ENCODE measurements at places on chromosomes 12 and 14.

GRCh38 chr14:94306047-94306978 is 13.2 kb upstream of the SERPINA10 start:
- no peaks in the 10 kb centered on the region for H3K36me3 ChIP-seq
- no peak for DNase-seq
- H3K27ac ChIP-seq, result no peak overlapping the region
- H3K27me3 ChIP-seq, result no peaks in the 10 kb centered on the region
- no peak overlapping the region for H3K4me3 ChIP-seq

- no peak overlapping the region for H3K4me3 ChIP-seq
- no peaks in the 10 kb centered on the region for H3K36me3 ChIP-seq
- no peak overlapping the region for H3K27ac ChIP-seq
- no peak for DNase-seq
Measured at GRCh38 chr12:89890161-89890560, 181.5 kb upstream of the ATP2B1 start.

GRCh38 chr12:27158297-27158696 is 75.9 kb upstream of the C12orf71 start:
- H3K27ac ChIP-seq, result no peak overlapping the region
- no peak overlapping the region for H3K4me3 ChIP-seq
- no peaks in the 10 kb centered on the region for H3K27me3 ChIP-seq
- no peak for DNase-seq
- no peaks in the 10 kb centered on the region for H3K4me1 ChIP-seq
- no peaks in the 10 kb centered on the region for H3K36me3 ChIP-seq

DNA sequence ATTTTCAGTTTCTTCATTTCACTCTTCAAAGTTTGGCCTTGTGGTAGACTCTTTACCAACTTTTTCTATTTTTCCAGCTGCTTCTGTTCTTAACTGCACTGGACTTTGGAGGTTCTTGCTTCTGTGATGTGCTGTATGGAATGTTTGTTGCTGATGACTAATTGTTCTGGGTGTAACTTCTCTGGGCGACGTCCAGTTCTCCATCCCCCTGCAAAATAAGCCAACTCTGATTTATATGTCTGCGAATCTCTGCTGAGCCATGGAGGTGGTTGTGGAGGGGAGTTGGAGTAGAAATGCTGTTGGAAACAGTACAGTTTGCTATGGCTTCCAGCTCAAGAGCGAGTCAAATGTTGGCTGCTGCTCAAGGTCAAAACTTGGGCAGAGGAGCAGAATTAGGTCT is 113.9 kb upstream of the DYRK2 start:
- H3K27me3 ChIP-seq, result no peaks in the 10 kb centered on the region
- no peak overlapping the region for H3K27ac ChIP-seq
- H3K36me3 ChIP-seq, result no peaks in the 10 kb centered on the region
- H3K4me1 ChIP-seq, result peaks cover 11% of the 10 kb centered on the region

GRCh38 chr12:646442-647384 is 16.5 kb downstream of the NINJ2 start:
- peak; percentile 79 for DNase-seq
- peak overlapping the region; percentile 97 for H3K27ac ChIP-seq
- peaks cover 55% of the 10 kb centered on the region for H3K4me1 ChIP-seq

DNA sequence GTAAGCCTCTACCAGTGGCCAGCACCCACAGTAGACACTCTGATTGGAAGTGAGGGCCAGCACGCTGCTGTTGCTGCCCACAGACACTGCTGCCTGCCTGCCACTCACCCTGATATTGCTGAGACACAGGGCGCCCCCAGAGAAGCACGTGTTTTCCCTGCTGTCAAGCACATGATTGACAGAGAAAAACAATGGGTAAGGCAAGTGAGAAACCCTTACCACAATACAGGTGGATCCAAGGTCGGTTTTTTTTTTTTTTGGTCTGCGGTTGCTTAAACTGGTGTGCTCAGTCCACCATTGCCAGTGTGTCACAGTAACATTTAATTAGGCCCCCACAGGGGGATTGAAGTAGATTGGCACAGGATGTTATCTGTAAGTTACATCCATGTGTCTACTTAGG is 65.9 kb downstream of the WDR20 start:
- H3K27me3 ChIP-seq, result no peaks in the 10 kb centered on the region
- H3K4me1 ChIP-seq, result no peaks in the 10 kb centered on the region
- H3K36me3 ChIP-seq, result peaks cover 60% of the 10 kb centered on the region
- no peak overlapping the region for H3K27ac ChIP-seq
- no peak overlapping the region for H3K4me3 ChIP-seq
- no peak for DNase-seq

- no peak for DNase-seq
- no peaks in the 10 kb centered on the region for H3K36me3 ChIP-seq
Measured at GRCh38 chr14:90905531-90905930, 89.3 kb upstream of the TTC7B start.

DNA sequence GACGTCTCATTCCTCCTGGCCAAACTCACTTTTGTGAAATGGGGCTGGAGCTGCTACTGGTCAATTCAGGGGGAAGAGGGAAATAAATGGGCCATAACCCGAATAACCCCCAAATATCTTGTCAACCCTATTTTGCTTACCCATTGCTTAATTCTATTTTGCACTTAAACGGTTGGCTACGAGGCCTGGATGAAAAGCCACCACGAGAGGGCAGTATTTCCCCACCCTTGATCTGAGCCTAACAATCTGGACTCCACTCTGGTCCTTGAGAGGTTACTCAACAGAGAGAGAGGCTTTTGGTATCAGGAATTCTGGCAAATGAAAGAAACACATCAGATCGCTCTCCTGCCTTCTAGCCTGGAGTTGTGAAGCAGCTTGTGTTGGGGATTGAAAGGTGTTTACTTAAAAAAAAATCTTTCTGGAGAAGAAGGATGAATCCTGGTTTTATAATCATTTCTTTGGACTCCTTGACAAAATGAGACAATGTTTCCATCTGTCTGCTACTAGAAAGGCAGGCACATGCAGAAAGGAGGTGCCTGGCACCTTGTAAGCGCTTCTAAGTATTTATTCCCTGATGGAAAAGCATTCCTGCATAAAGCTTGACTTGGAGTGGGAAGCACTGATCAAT is 22.4 kb upstream of the FBXO21 start:
- H3K4me3 ChIP-seq, result no peak overlapping the region
- H3K27ac ChIP-seq, result no peak overlapping the region
- no peaks in the 10 kb centered on the region for H3K36me3 ChIP-seq
- peaks cover 7% of the 10 kb centered on the region for H3K27me3 ChIP-seq
- DNase-seq, result peak; percentile 72
- H3K4me1 ChIP-seq, result no peaks in the 10 kb centered on the region

- DNase-seq, result no peak
- H3K27ac ChIP-seq, result no peak overlapping the region
- no peak overlapping the region for H3K4me3 ChIP-seq
- H3K36me3 ChIP-seq, result no peaks in the 10 kb centered on the region
- H3K4me1 ChIP-seq, result no peaks in the 10 kb centered on the region
Measured at GRCh38 chr14:33738491-33738890, 212.4 kb downstream of the EGLN3 start.

GRCh38 chr12:89386138-89386537 is 33.8 kb upstream of the DUSP6 start:
- H3K4me3 ChIP-seq, result no peak overlapping the region
- no peaks in the 10 kb centered on the region for H3K27me3 ChIP-seq
- H3K27ac ChIP-seq, result no peak overlapping the region
- DNase-seq, result no peak
- H3K4me1 ChIP-seq, result peaks cover 48% of the 10 kb centered on the region
- no peaks in the 10 kb centered on the region for H3K36me3 ChIP-seq

- no peak overlapping the region for H3K27ac ChIP-seq
- H3K27me3 ChIP-seq, result no peaks in the 10 kb centered on the region
- peaks cover 70% of the 10 kb centered on the region for H3K4me1 ChIP-seq
- peaks cover 27% of the 10 kb centered on the region for H3K36me3 ChIP-seq
- no peak for DNase-seq
- H3K4me3 ChIP-seq, result no peak overlapping the region
Measured at GRCh38 chr12:122086116-122086515, 7.6 kb downstream of the MLXIP start.

GRCh38 chr12:100564090-100564489 is 9.4 kb upstream of the GAS2L3 start:
- no peak for DNase-seq
- no peak overlapping the region for H3K27ac ChIP-seq
- H3K4me3 ChIP-seq, result no peak overlapping the region

GRCh38 chr14:80124794-80125193 is 86.5 kb downstream of the DIO2 start:
- no peak overlapping the region for H3K4me3 ChIP-seq
- no peak overlapping the region for H3K27ac ChIP-seq
- no peak for DNase-seq
- no peaks in the 10 kb centered on the region for H3K27me3 ChIP-seq
- no peaks in the 10 kb centered on the region for H3K36me3 ChIP-seq

GRCh38 chr14:104586832-104587620 is 7.5 kb downstream of the C14orf180 start:
- H3K36me3 ChIP-seq, result no peaks in the 10 kb centered on the region
- no peak for DNase-seq
- H3K27ac ChIP-seq, result no peak overlapping the region

DNA sequence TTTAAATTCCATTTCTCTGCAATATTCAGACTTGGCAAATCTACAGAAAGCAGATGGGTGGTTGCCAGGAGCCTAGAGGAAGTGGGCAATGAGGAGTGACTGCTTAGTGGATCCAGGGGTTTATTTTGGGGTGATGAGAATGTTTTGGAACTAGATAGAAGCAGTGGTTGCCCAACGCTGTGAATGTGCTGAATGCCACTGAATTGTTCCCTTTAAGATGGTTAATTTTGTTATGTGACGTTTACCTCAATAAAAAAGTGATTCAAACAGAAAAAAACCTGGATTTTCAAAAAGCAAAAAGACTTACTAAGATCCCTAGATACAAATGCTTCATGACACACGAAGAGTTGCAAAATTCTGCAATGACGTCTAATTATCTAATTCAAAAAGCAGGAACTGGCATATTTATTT is 34.2 kb downstream of the DAO start:
- no peak overlapping the region for H3K4me3 ChIP-seq
- peak overlapping the region; percentile 41 for H3K27ac ChIP-seq
- DNase-seq, result no peak
- no peaks in the 10 kb centered on the region for H3K4me1 ChIP-seq

- peak; percentile 83 for DNase-seq
- H3K27ac ChIP-seq, result peak overlapping the region; percentile 95
- H3K4me1 ChIP-seq, result peaks cover 75% of the 10 kb centered on the region
- peak overlapping the region; percentile 88 for H3K4me3 ChIP-seq
- no peaks in the 10 kb centered on the region for H3K36me3 ChIP-seq
Measured at GRCh38 chr12:57129889-57130288, 1.6 kb downstream of the LRP1 start.

- H3K4me3 ChIP-seq, result no peak overlapping the region
- peaks cover 28% of the 10 kb centered on the region for H3K27me3 ChIP-seq
- H3K36me3 ChIP-seq, result no peaks in the 10 kb centered on the region
- H3K4me1 ChIP-seq, result no peaks in the 10 kb centered on the region
Measured at GRCh38 chr14:23399591-23399990, 8.5 kb downstream of the MYH6 start.

DNA sequence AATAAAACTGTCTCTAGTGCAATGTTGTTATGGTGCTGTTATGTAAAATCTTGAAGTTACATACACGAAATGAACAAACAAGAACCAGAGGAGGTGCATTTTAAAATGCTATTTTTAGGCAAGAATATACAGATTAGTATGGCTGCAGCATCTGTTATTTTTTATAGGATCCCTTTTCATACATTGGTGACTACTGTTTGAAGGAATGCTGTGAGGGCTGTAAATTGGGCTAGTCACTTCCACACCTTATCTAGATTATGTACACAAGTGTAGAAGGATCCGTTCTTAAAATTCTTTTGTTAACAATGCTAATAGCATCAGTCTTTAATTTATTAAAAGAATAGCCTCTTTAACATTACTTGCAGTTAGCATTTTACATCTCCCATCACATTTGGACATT is 284.3 kb upstream of the MDGA2 start:
- no peak overlapping the region for H3K27ac ChIP-seq
- no peak for DNase-seq
- H3K36me3 ChIP-seq, result no peaks in the 10 kb centered on the region
- H3K4me3 ChIP-seq, result no peak overlapping the region
- no peaks in the 10 kb centered on the region for H3K27me3 ChIP-seq
- H3K4me1 ChIP-seq, result no peaks in the 10 kb centered on the region

- H3K27me3 ChIP-seq, result no peaks in the 10 kb centered on the region
- H3K4me1 ChIP-seq, result no peaks in the 10 kb centered on the region
- no peak for DNase-seq
- no peak overlapping the region for H3K27ac ChIP-seq
Measured at GRCh38 chr14:36390718-36391117, 70.3 kb upstream of the MBIP start.

DNA sequence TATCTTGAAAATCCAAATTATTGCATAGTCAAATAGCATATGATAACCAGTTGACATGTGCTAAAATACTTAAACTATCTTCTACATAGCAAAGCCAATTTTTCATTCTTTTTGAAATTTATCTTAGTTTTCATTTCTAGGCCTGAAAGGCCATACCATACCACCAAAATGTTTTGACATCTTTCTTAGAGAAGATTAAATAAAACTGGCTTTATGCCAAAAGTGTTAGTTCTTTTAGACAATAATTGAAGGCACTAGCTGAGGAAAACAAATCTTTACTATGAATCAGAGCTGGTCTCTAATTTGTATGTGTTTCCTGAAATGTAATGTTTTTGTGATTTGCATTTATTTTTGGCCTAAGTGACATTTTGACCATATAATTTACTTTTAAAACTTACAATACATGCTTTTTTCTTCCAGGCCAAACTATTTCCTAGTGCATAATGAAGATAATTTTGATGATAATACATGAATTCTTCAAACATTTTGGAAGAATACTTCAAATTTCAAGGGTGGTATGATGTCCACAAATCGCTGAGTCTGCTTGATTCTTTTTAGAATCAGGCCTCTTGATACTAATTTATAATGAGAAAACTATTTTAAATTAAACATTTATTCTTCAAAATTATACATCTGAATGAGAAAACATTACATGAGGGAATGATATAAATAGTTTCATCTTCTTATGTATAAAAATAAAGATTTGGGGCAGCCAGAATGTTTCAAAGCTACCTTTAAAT is 6.5 kb upstream of the KCNMB4 start:
- H3K4me1 ChIP-seq, result no peaks in the 10 kb centered on the region
- H3K27me3 ChIP-seq, result no peaks in the 10 kb centered on the region
- no peak for DNase-seq
- H3K4me3 ChIP-seq, result no peak overlapping the region
- H3K36me3 ChIP-seq, result peaks cover 3% of the 10 kb centered on the region
- no peak overlapping the region for H3K27ac ChIP-seq

- no peaks in the 10 kb centered on the region for H3K4me1 ChIP-seq
- DNase-seq, result no peak
- H3K27me3 ChIP-seq, result peaks cover 18% of the 10 kb centered on the region
- no peak overlapping the region for H3K27ac ChIP-seq
Measured at GRCh38 chr12:57469296-57470164, 9.9 kb downstream of the GLI1 start.

Data from suprapubic skin (tissue), 4 donors.